ENCODE measurements at places on chromosomes 1 and 21.
A peak's percentile ranks its signal among the peaks of the same experiment; 100 is the strongest.

GRCh38 chr1:234710381-234710780, 100.4 kb upstream of the IRF2BP2 start:
- no peak for DNase-seq

DNA sequence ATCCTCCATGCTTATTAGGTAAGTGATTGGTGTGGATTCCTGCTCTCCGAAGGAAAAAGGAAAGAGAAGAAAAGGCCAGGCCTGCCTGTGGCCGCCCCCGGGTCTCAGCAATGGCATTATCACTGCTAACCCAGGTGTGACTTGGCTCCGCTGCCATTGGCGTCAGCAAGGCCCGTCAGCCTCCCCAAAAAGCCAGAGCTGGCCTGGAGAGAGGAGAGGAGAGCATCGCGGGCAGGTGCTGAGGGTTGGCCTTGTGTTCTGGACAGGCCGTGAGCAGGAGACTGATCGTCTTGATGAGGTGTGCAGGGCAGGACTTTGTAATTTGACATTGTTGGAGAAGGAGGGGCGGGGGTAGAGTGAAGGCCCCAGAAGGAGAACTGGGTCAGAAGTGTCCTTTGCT, 186.4 kb downstream of the CAMTA1 start:
- no peak for DNase-seq

DNA sequence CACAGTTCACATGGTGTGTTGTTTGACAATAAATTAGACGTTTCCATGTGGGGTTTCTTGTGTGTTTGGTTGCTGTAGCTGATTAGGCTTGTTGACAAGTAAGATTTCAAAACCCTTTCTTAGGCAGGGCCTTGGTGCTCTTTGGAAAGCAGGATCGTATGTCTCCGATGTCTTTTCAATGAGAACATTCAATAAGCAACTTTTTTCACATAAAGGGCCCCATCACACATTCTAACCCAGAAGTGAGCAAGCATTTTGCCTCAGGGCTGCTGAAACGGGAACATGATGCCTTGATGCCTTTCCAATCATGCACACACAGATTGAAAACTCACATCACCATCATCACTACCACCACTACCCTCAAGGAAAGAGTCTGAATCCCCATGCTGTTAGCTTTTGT, 33.1 kb downstream of the LPAR3 start:
- DNase-seq, result no peak

- DNase-seq, result no peak
These were observed 1.3 kb downstream of the FOXE3 start for GRCh38 chr1:47417170-47418044.

- no peak for DNase-seq
These were observed 426.6 kb downstream of the DUSP10 start for GRCh38 chr1:221315330-221315729.

- DNase-seq, result no peak
These were observed 25.0 kb downstream of the SASS6 start for GRCh38 chr1:100107696-100108095.

DNA sequence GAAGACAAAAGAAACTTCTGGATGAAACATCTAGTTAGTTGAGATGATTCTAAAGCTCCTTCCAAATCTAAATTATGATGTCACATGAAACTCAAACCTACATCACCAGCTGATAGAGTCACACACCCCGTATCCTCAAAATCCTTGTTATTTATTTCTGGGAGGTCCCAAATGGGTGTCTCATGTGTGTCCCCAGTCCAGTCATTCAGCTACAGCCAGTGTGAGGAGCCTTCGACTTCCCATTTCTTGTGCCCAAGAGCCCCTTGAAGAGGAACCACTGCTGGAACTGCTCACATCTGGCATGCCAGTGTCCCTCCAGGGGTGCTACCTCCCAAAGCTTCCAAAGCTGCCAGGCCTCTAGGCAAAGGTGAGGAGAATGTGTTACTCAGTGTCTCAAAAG, 32.5 kb upstream of the KCNA3 start:
- DNase-seq, result no peak

DNA sequence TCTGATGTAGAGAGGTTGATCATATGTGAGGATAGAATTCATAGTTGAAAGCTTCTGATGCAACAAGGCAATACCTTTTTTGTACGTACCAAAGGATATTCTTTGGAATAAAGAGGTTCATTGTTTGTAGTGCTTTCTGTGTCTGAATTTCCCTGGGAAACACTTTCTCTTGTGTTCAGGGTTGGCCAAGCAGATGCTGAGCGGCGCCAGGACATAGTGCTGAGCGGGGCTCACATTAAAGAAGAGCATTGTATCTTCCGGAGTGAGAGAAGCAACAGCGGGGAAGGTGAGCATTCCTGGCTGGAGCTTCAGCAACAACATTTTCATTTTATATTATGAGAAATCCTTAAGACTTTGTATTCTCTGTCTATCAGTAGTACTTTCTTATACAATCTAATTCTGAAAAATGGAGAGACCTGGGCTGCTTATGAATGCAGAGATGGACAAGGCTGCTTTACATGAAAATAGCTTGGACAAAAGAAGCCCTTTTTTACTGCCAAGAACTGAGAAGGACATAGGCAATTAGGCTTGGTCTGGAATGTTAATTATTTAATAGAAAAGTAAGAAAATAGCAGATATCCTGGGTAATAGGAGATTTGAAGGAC, 85.2 kb downstream of the KIF1B start:
- no peak for DNase-seq

DNA sequence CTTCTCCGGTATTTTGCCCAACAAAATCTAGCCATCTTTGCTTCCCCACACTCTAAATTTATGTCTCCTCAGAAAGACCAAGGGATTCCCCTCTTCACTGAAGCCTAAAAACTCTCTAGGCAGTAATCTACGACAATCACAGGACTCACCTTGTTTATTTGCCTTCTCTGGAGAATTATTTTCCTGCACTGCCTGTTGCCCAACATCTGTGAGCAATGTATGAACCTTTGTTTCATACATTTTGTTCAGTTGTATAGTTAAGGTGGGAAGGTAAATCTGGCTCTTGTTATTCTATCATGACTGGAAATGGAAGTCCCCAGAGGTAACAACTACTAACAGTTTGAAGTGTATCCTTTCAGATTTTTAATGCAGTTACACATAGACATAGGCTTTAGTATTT, 2.2 kb downstream of the COPA start:
- no peak for DNase-seq

DNA sequence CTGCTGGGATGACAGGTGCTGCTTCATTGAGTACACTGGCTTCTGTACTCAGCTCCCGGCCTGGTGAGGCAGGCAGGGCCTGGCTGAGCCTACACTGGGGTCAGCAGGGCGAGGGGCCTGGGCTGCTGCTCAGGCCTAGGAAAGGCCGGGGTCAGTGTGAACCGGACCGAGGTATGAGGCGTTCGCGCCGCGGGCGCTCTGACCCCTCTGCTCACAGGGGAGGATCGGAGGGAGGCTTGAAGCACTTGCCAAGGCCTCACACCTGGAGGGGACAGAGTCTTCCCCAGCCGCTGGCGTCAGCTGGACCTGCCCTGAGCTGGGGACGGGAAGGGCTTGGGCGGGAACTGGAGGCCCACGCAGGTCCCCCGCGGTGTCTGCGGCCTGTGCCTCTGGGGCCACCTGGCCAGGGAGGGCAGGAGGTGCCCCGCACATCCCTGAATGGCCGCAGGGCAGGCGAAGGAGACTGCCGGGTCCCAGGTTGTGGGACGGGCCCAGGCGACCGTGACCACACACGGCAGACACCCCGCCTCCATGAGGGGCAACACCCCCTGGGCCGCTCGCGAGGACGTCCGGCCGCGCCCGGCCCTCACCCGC, 466 bp downstream of the PEX10 start:
- no peak for DNase-seq

DNA sequence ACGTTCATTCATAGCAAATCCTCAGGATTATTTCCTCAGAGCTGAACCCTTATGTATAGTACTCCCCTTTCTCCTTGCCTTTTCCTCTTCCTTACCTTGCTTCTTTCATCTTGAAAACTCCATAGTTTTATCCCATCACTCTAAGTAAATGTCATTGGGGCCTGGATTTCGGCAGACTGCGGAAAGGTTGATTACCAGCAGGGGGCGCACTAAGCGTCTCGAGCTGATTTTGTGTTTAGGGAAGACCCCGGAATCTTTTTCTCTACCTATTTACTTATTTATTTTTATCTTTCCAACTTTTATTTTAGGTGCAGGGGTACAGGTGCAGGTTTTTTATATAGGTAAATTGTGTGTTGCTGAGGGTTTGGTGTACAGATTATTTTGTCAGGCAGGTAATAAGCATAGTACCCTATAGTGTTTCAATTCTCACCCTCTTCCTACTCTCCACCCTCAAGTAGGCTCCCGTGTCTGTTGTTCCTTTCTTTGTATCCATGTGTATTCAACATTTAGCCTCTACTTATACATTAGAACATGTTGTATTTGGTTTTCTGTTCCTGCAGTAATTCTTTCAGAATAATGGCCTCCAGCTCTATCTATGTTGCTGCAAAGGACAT, 11.4 kb upstream of the MTARC1 start:
- no peak for DNase-seq

- no peak for DNase-seq
These were observed 1077.3 kb downstream of the KCNT2 start for GRCh38 chr1:195530961-195531360.

DNA sequence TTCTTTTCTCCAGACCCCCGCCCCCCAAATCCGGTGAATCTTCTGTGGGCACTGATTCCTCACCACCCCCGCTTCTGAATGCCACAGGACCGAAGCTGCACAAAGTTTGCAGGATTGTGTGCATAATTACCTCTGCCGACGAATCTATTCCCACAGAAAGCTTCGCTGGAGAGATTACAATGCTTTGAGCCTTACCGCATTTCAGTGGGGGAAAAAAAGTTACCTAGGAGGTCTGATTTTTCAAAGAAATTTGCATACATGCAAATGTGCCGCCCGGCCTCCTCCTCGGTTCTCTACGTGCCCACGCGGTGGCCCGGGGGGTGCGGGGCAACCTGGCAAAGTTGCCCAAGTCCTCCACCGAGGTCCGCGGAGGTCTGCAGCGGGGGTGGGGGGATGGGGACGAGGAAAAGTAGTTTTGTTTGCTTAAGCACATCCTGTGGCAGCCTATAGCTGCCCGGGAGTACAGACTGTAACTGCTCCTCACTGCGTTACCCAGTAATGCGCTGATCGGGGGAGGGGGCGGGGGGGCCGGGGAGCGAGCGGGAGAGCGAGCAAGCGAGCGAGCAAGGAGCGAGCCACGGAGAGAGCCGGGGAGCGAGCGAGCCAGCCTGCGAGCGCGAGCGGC, 563 bp upstream of the NFIA start:
- peak; percentile 46 for DNase-seq

DNA sequence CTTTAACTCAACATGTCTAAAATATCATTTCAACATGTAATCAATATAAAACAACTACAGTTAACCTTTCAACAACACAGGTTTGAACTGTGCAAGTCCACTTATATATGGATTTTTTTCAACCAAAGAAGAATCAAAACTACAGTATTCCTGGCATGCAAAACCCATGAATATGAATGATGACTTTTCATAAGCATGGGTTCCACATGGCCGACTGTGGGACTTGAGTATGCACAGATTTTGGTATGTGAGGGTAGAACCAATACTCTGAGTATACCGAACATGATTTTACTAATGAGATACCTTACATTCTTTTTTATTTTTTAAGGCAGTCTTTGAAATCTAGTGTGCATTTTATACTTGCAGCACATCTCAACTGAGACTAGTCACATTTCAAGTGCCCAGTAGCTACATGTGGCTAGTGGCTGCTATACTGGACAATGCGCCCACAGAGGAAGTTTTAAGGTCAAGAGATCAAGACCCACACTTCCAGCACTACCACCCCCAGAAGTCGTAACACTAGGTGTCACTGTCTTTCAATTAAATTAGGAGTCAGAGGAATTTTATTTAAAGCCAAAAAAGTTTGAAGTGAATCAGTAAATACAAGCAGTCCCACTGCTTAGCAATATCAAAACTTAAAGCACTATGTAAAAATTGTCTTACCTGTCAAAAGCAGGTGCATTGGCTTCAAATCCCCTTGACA, 40.0 kb downstream of the SYNJ1 start:
- no peak for DNase-seq

DNA sequence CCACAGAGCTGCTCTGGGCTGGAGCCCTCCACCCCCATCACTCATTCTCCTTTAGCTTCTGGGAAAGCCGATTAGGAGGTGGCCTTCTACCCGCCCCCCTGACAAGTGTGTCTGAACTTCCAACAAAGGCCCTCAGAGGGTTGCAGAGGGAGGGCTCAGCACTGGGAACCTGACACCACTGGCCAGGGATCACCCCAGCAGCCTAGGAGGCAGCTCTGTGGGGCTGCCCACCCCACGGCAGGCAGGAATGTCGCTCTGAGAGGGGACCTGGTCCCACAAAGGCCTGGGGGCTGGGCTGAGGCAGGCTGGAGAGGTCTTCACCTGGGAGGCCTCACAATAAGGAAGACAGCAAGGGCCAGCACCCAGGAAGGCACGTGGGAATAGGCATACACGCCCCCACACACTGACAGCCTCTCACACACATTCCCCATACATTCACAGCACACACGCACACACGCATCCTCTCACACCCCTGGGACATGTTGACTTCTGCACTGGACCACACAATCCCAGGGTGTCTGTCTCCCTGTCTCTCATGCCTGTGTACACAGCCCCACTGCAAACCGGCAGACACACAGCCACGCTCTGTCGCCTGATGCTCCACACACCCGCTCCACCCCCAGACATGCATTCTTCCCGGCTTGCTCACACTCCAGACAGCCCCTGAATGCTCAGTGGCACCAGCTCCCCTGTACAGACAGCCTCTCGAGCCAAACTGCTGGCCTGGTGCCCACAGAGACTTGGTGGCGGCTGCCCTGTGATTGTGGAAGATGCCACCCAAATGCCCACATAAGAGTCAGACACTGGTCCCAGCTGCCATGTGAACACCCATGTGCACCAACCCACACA, 30.7 kb downstream of the DMBX1 start:
- DNase-seq, result no peak

GRCh38 chr1:32179193-32179442, 357 bp upstream of the TXLNA start:
- no peak for DNase-seq

DNA sequence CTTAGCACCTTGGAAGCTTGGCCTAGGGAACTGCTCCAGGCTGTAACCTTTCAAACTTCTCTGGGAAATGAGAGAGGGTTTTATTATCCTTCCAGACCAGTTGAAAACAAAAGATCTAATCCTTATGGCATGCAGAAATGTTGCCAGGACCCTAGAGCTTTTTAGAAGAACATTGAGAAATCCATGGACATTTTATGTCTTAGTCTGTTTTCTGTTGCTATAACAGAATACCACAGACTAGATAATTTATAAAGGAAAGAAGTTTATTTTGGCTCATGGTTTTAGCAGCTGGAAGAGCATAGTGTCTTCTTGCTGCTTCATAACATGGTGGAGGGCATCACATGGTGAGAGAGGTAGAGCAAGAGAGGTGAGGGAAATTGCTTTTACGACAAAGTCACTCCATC, 25.8 kb downstream of the OSBPL9 start:
- no peak for DNase-seq

- no peak for DNase-seq
These were observed 152.9 kb downstream of the RWDD3 start for GRCh38 chr1:95386915-95387314.

GRCh38 chr1:6599141-6599975, 3.3 kb downstream of the KLHL21 start:
- peak; percentile 23 for DNase-seq

- DNase-seq, result no peak
These were observed 22.6 kb upstream of the SRSF10 start for GRCh38 chr1:24002695-24003094.

GRCh38 chr21:38486221-38486620, 12.1 kb downstream of the ERG start:
- DNase-seq, result no peak

All from KG1 (cell line).